Lower lobe of right lung (tissue), 2 donors: ENCODE measurements at places on chromosomes 4 and X. TPM values are rescaled to one million over a fixed set of nuclear protein-coding genes. Genes with fewer than 3 reads are reported as not detected.

FGB gene
- 0.95 TPM for total RNA-seq

XG gene
- total RNA-seq: 0.41 TPM

SYNPO2 gene
- 26.2 TPM for total RNA-seq

ADH7 gene
- total RNA-seq: 0.47 TPM

TMEM271 gene
- total RNA-seq: not detected

HOPX gene
- 341 TPM for total RNA-seq

UGT8 gene
- total RNA-seq: 1.2 TPM

ARHGAP36 gene
- total RNA-seq: not detected

QRFPR gene
- total RNA-seq: not detected

RBM3 gene
- 157 TPM for total RNA-seq
